Vagina (tissue), 2 donors: ENCODE measurements at places on chromosomes 13 and 19. TPM values are rescaled to one million over a fixed set of nuclear protein-coding genes. Genes with fewer than 3 reads are reported as not detected.

DNA sequence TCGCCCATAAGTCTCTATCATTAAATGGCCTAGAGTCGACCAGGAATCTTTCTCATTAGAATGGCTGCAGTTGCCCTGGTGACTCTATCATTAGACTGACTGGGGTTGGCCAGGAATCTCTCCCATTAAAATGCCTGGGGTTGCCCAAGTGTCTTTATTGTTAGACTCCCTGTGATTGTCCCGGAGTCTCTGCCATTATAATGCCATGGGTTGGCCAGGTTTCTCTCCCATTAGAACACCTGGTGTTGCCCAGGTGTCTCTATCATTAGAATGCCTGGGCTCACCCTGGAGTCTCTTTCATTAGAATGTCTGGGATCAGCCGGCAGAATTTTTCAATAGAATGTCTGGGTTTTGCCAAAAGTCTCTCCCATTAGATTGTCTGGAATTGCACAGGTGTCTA, 1459.3 kb downstream of the UQCRFS1 start:
- no peaks in the 10 kb centered on the region for H3K36me3 ChIP-seq
- H3K27ac ChIP-seq, result no peak overlapping the region
- no peaks in the 10 kb centered on the region for H3K27me3 ChIP-seq
- no peak for DNase-seq
- no peaks in the 10 kb centered on the region for H3K4me1 ChIP-seq
- H3K4me3 ChIP-seq, result no peak overlapping the region

- no peak for DNase-seq
- no peak overlapping the region for H3K4me3 ChIP-seq
- no peaks in the 10 kb centered on the region for H3K36me3 ChIP-seq
Observed at GRCh38 chr13:94140027-94140426, 339.5 kb downstream of the DCT start.

GRCh38 chr13:44051918-44052675, 172.4 kb downstream of the LACC1 start:
- no peaks in the 10 kb centered on the region for H3K27me3 ChIP-seq
- no peaks in the 10 kb centered on the region for H3K36me3 ChIP-seq
- peak overlapping the region; percentile 34 for H3K27ac ChIP-seq
- H3K4me1 ChIP-seq, result peaks cover 6% of the 10 kb centered on the region
- no peak overlapping the region for H3K4me3 ChIP-seq
- DNase-seq, result no peak

DKKL1 gene
- not detected for total RNA-seq

DNA sequence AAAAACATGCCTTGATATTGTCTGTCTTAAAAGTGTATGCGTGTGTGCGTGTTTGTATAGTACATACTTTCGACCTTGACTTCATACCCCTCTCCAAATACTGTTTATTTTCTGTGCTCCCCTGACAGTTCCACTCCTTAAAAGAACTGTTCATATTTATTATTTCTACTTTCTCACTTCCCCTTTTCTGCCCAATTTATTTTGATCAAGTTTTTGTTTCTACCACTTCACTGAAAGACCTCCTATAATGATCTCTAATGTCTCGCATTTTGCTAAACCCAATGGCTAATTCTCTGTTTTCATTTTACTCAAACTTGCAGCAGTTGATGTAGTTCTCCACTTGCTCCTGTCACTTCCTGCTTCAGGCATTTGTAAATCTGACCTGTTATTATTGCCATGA, 426.1 kb upstream of the KLF12 start:
- H3K4me1 ChIP-seq, result no peaks in the 10 kb centered on the region
- no peak overlapping the region for H3K27ac ChIP-seq
- no peaks in the 10 kb centered on the region for H3K36me3 ChIP-seq
- no peak overlapping the region for H3K4me3 ChIP-seq
- H3K27me3 ChIP-seq, result no peaks in the 10 kb centered on the region

ZNF709 gene
- 3.7 TPM for total RNA-seq

GRCh38 chr19:2623798-2624197, 78.7 kb downstream of the GNG7 start:
- no peak overlapping the region for H3K27ac ChIP-seq
- H3K4me3 ChIP-seq, result no peak overlapping the region
- H3K27me3 ChIP-seq, result no peaks in the 10 kb centered on the region

DNA sequence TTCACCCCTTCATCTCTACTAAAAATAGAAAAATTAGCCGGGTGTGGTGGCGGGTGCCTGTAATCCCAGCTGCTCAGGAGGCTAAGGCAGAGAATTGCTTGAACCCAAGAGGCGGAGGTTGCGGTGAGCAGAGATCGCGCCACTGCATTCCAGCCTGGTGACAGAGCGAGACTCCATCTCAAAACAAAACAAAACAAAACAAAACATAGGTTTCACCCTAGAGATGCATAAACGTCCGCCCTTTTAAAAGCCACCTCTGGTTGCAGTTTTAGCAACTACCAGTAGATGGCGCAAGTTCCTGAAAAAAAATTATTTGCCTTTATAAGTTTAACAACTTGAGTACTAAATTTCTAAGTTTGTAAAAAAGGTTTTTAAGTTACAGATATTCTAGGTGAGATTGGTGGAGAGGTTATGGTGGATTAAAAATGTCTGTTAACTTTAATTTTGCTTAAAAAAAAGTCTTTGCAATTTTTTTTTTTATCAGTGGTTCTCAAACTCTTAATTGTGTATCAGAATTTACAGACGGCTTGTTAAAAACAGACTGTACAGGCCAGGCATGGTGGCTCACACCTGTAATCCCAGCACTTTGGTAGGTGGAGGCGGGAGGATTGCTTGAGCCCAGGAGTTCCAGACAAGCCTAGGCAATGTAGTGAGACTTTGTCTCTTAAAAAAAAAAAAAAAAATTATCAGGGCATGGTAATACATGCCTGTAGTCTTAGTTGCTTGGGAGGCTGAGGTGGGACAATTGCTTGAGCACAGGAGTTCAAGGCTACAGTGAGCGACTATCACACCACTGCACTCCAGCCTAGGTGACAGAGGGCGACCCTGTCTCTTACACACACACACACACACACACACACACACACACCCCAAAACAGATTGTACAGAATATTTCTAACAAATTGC, 42.1 kb downstream of the NAA16 start:
- DNase-seq, result no peak
- peaks cover 4% of the 10 kb centered on the region for H3K4me1 ChIP-seq
- no peaks in the 10 kb centered on the region for H3K27me3 ChIP-seq

DNA sequence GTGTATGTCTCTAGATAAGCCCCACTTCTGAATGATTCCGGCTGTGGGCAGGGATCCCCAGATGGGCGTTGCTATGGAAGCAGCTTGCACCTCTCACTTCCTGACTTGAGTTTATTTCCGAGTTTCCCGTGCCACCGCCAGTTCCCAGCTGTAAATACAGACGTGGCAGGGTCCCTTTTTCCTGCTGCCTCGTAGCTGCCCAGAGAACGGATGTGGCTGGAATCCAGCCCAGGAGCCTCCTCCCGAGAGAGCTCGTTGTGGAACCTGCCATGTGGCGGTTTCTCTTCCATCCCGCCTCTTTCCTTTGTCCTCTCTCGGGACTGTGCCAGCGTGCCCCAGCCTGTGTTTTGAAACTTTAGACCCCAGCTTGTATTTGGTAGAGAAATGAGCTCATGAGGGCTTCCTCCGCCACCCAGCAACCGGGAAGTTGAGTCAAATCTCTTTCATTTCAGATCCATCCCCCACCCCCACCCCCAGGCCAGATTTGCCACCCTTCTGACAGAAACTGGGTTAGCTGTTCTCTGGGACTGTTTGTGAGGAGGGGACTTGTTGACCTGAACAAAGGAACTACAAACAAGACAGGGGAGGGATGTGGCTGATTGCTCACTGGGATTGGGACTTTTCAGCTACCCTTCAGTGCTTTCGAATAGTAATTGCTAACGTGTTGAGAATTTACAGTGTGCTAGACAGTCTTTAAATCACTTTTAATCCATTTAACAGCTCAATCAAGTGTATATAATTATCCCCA, 96.6 kb downstream of the SIPA1L3 start:
- peak overlapping the region; percentile 91 for H3K27ac ChIP-seq
- peak overlapping the region; percentile 43 for H3K4me3 ChIP-seq
- no peaks in the 10 kb centered on the region for H3K36me3 ChIP-seq
- DNase-seq, result no peak
- H3K4me1 ChIP-seq, result peaks cover 41% of the 10 kb centered on the region

- peaks cover 50% of the 10 kb centered on the region for H3K4me1 ChIP-seq
- no peak for DNase-seq
- peak overlapping the region; percentile 41 for H3K4me3 ChIP-seq
- peak overlapping the region; percentile 63 for H3K27ac ChIP-seq
- H3K27me3 ChIP-seq, result no peaks in the 10 kb centered on the region
Observed at GRCh38 chr19:7916103-7916954, 1.7 kb downstream of the TGFBR3L start.

GRCh38 chr13:111537843-111538499, 217.5 kb downstream of the TEX29 start:
- H3K4me1 ChIP-seq, result no peaks in the 10 kb centered on the region
- H3K4me3 ChIP-seq, result no peak overlapping the region
- no peak for DNase-seq
- H3K27ac ChIP-seq, result no peak overlapping the region
